ENCODE measurements at places on chromosomes 2 and 18.
A peak's percentile ranks its signal among the peaks of the same experiment; 100 is the strongest.

DNA sequence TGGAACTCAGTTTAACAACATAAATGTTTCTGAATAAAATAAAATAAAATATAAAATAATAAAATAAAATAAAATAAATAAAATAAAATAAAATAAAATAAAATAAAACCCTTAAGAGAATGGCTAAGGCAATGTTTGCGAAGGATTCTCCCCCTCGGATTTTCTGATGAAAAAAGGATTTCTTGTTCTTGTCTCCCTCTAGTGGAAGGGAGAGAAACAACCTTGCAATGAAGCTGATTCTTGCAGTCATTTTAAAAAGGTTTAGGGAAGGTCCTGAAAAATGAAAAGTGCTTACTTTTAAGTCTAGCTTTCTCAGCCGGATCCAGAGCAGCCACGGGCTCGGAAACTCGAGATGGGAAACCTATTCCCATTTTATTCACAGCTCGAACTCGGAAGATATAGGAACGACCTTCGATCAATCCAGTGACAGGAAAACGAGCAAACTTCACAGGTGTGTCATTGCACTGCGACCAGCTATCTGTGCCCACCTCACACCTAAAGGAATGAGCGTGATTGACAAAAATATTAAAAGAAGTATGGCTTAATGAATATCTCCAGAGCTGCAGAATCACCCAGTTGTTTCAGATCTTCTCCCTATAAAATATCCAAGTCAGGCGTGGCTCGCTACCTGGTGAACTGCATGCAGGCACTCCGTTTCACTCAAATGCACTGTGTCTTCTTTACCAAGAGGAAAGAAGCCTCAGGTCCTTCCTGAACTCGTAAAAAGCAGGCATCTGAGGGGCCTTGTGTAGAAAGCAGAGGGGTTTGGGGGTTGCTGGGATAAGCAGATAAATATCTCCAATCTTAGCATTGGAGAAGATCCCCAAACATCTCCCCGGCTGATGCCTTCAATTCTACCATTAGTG lies 68.1 kb downstream of the MYOM1 start:
- no peak for DNase-seq

- no peak for DNase-seq
Measured at GRCh38 chr2:50491541-50492476, 540.1 kb downstream of the NRXN1 start.

DNA sequence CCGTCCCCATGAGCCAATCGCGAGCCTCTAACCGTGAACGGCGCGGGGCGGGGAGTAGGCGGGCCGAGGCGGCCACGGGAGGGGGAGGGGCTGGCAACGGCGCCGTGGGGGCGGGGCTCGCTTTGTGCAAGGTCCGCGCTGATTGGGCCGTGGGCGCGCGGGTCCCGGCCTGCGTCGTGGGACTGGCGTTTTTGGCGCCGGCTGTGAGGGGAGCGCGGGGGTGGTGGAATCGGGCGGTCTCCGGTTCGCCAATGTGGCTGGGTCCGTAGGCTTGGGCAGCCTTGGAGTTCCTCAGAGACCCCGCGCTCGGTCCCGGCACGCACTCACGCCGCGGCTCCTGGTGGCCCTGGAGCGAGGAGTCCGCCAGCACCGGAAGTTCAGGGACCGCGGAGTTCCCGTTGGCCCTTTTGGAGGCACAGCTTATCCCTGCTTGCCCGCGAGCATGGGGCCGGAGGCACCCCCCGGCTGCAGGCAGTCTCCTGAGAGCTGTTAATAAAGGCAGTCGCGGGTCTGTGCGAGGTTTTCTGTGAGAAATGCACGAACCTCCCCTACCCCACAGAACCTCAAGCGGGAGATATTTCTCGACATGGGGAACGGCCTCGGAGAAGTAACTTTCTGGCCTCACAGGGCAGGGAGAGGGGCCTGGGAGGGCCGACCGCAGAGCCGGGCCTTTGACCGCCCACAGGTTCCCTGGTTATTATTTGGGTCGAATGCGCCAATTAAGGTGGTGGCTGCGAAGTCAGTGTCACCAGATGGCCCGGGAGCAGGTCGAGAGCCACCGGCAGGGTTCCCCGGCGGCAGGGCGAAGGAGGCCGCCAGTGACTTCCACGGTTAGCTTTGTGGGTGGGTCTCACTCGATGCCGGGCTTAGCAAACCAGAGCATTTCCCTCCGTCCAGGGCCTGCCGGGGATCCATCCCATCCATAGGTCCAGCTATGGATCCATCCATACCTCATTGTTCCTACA lies 574 bp upstream of the NCL start:
- peak; percentile 99 for DNase-seq

DNA sequence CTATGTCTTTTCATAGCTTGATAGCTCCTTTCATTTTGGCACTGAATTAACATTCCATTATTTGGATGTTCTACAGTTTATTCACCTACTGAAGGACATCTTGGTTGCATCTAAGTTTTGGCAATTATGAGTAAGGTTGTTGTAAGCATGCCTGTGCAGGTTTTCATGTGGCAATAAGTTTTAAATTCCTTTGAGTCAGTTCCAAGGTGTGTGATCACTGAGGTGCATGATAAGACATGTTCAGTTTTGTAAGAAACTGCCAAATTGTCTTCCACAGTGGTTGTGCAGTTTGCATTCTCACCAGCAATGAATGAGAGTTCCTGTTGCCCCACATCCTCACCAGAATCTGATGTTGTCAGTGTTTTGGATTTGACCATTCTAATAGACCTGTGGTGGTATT lies 24.2 kb downstream of the XDH start:
- DNase-seq: no peak

DNA sequence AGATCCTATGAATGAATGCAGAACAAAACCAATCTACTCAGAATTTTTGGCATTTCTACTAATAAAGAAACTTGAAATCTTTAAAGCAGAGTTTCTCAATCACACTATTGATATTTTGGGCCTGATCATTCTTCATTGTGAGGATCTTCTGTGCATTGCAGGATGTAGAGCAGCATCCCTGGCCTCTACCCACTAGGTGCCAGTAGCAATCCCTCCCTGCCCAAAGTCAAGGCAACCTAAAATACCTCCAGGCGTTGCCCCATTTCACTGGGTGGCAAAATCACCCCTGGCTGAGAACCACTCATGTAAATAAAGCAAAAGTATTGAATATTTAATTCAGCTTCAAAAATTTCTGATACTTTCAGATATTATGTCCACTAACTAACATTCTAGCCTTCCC lies 213.0 kb downstream of the SP3 start:
- no peak for DNase-seq

DNA sequence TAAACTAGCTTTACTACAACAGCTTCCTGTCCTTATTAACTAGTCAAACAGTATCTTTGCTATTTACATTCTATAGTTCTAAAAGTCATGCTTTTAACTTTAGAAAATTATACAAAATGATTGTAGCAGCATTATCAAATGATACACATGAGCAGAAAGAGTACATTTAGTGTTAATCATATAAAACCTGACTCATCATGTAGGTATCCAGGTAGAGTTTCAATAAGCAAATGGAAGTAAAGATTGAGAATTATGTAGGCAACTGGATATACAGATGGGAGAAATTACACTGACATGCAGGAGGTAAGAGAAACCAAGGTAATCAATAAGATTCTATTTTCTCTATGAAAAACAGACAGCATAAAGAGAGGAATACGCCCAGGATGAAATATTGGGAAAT lies 33.8 kb downstream of the TRIP12 start:
- DNase-seq: no peak

DNA sequence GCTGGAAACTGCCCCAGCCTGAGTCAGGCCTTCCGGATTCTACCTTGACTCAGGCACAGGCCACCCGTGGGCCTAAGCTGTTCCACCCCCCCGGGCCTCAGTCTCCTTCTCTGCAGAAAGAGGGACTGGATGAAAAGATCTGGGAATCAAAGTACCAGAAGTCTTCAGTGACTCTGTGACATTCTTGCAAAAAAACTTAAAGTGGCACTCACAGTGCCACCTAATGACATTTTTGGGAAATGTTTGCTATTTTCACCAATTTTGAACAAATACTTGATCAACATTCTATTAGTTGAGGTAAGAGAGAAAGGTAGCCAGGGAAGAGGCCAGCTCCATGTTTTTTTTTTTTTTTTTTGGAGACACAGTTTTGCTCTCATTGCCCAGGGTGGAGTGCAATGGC lies 48.3 kb upstream of the ACAA2 start:
- no peak for DNase-seq

DNA sequence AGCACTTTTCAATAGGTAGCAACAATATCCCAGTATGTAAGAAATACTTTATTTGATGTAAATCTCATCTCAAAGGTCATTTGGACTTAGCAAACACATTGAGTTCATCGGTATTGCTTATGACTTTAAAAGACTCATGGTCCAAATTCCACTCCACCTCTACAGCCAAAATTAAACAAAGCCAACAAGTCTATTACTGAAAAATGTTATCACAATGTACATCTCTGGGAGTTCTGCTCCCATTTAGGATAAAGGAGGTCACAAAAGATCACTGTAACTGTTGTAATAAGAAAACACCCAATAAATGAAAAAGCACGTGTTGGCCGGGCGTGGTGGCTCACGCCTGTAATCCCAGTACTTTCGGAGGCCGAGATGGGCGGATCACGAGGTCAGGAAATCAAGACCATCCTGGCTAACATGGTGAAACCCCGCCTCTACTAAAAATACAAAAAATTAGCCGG lies 50.0 kb downstream of the ESCO1 start:
- DNase-seq: no peak

- DNase-seq: peak; percentile 78
Measured at GRCh38 chr18:79395761-79396404, at the start of gene NFATC1. NFATC1 (plus strand) TSS chr18:79395930; CDS start chr18:79396225, 295 bp downstream.

DNA sequence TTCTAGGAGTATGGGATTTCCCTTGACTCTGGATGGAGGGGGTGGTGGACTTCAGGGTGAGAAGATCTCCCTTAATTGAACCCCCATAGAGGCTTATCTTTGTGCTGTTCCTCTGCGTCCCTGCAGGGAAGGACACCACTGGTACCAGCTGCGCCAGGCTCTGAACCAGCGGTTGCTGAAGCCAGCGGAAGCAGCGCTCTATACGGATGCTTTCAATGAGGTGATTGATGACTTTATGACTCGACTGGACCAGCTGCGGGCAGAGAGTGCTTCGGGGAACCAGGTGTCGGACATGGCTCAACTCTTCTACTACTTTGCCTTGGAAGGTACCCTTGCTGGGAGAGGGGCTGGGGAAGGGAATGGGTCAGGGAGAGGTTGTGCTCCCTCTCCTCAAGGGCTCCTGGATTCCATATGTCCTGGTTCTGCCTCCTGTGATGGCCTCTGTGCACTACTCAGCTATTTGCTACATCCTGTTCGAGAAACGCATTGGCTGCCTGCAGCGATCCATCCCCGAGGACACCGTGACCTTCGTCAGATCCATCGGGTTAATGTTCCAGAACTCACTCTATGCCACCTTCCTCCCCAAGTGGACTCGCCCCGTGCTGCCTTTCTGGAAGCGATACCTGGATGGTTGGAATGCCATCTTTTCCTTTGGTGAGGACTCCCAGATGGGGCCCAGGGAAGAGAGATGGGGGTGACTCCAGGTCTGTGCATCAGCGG lies 19.3 kb downstream of the PRKAG3 start:
- DNase-seq: no peak

DNA sequence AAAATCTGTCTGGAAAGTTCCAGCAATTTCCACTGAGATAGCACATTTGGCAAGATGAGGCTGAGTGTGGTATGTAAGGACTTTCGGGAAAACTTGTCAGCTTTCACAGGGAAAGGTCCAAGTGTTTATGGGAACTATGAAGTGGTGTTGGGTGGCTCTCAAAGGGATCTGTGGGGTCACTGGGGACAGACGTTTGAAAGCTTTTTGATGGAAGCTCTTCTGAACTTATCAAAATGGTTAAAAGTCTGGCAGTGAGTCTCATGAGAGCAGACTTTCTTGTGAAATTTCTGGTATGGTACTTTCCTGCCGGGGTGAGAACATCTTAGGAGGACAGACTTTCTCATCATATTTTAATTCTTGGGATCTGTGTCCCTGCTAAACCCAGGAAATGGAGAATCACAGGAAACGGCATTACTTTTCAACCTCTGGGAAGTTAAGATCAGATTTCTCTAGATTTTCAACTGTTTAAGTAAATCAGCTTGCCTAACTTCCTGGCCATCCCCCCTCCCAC lies 546.3 kb upstream of the ZEB2 start:
- no peak for DNase-seq

- DNase-seq: no peak
Measured at GRCh38 chr2:21820271-21820670, 696.5 kb downstream of the TDRD15 start.

DNA sequence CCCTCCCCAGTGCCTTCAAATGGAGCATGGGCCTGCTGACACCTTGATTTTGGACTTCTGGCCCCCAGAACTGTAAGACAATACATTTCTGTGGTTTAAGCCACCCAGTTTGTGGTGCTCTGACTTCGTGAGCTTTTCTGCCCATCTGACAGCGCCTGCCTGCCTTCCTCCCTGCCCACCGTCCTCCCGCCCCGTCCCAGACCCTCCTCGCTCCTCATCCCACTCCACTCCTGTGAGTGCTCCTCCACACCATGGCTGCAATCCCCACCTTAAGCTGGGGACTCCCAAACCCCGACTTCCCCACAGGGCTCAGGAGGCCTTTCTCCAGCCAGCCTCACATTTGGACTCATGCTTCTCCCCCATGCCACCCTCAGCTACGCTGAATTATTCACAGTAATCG lies 70.7 kb downstream of the CABLES1 start:
- DNase-seq: no peak

DNA sequence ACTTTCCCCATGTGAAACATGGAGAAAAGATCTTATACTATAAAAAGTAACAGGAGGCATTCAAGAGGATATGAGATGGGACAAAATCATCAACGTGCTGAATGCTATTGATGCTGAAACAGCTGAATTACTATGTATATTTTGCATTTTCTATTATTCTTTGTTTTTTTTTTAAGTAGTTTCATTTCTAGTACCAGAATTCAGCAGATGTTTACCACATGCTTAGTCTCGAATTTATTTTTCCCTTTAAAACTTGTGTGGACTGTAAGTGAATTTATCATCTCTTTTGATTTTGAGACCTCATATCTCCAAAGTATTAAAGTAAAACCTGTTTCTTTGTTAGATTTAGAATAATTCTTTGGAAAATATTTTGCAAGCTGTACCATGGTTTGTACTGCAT lies 205.8 kb downstream of the PTPRM start:
- DNase-seq: no peak

DNA sequence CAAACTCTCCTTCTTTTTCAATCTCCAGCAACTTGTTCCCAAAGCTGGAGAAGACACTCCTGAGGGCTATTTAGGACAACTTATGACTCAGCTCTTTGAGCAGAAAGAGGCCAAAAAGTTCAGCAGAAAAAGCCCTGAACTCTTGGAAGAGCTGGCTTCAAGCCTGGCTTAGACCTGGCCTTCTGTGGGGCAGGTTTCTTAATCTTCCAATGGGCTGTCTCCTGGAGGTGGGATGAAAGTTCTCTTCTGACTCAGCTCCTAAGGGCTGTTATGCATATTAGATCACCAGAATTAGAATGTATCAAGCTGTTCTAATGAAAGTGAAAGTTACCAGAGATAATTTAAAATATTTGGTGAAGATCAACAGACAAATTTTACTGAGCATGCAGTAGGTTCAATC lies 129.4 kb downstream of the RAD51AP2 start:
- DNase-seq: no peak

Measured in stimulated activated CD4-positive, alpha-beta T cell treated with anti-CD3 and anti-CD28 coated beads, TNF-alpha, amount 100 ng/mL, for 48 hours (primary cell).